ENCODE measurements at places on chromosomes 1 and 21.

DNA sequence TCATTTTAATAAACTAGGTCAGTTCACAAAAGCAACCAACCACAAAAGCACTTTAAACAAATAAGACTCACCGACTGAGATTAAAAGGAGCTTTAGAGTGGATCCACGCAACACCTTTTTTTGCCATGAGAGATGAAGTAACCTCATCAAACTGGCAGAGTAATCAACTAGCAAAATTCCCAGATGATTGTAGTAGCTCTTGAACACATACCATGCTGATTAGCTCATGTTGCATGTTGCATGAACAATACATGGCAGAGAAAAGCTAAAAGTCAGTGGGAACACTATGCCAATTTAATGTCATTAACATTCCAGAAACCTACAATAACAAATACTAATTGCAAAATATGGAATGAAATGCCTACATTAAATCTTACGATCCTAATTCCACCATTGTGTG is 4.1 kb downstream of the WARS2 start:
- no peak for DNase-seq

GRCh38 chr21:39220150-39220549 is 36.9 kb upstream of the PSMG1 start:
- no peak for DNase-seq

- no peak for DNase-seq
Observed at GRCh38 chr21:35658242-35658641, 402.1 kb downstream of the SETD4 start.

GRCh38 chr1:186534401-186534800 is 73.5 kb upstream of the PDC start:
- no peak for DNase-seq

- no peak for DNase-seq
Observed at GRCh38 chr21:29726044-29726443, 213.8 kb downstream of the GRIK1 start.

GRCh38 chr21:44269090-44269489 is 7.4 kb upstream of the DNMT3L start:
- DNase-seq, result no peak

- DNase-seq, result no peak
Observed at GRCh38 chr1:73903092-73903491, 294.9 kb downstream of the LRRIQ3 start.

DNA sequence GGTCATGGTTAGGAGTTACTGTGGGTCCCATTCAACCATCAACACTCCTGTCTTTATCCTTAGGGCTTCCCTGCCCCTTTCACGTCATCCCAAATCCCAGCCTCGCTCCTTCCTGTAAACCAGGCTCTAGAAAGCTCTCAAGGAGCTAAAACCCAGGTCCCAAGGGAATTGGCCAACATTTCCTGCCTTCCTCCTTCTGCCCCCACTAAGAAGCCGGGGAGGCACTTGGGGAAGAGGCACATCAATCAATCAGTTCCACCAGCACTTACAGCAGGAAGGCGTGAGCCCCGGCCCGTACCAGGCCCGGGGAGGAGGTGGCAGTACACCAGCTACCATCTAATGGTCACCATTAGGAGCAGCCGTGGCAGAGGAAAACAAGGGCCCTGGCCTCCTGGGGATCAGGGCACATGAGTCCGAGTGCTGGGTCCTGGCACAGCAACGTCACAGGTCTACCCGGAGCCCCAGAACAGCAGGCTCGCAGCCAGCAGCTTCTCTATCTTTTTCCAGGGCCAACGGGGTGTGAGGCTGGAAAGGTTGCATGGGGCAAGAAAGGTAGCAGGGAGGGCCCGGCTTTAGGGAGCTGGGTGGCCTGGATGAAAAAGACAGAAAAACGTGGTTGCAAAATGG is 108.6 kb downstream of the CASZ1 start:
- DNase-seq, result no peak

GRCh38 chr1:110538075-110538474 is 19.1 kb upstream of the KCNA10 start:
- DNase-seq, result no peak

DNA sequence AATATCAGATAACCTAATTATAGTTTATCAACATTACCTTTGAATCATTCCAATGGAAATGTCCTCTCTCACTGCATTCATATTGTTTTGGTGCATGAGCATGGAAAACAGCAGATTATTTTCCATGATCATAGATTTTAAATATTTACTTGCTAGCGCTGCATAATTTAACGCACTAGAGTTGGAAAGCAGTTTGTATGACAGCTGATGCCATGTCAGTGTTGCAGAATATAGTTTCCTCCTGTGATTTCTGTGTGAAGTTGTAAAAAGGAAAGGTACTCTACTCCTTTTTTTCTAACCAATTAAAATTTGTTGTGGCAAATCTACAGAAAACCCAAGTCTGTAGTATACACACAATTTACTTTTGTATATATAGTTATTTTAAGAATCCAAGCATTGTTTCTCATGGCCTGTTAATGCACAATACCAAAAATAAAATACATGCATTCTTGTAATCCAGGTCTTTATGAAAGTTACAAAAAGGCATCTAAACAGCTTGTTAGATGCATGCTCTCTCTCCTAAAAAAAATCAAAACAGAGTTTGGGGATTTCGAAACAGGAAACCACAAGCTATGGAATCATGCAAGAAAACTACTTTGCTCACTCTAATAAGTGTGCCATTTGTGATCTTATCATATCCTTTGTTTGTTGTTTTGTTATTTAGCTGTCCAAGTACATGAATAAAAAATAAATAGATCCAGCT is 1.9 kb upstream of the ATG4C start:
- DNase-seq, result no peak

DNA sequence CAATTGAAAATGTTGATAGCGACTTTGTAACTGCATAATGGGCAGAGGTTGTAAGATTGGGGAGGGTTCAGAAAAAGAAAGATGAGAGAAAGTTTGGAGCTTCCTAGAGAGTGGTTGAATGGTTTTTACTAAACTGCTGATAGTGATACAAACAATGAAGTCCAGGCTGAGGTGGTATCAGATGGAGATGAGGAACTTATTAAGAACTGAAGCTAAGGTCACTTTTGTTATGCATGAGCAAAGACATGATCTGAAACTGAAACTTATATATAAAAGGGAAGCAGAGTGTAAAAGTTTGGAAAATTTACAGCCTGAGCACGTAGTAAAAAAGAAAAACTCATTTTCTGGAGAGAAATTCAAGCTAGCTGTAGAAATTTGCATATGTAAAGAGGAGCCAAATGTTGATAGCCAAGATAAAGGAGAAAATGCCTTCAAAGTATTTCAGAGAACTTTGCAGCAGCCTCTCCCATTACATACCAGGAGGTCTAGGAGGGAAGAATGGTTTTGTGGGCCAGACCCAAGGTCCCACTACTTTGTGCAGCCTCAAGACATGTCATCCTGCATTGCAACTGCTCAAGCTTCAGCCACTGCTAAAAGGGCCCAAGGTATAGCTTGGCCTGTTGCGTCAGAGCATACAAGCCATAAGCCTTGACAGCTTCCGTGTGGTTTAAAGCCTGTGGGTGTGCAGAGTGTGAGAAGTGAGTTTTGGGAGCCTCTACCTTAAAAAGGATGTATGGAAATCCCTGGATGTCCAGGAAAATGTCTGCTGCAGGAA is 843.9 kb downstream of the AMY1C start:
- no peak for DNase-seq

DNA sequence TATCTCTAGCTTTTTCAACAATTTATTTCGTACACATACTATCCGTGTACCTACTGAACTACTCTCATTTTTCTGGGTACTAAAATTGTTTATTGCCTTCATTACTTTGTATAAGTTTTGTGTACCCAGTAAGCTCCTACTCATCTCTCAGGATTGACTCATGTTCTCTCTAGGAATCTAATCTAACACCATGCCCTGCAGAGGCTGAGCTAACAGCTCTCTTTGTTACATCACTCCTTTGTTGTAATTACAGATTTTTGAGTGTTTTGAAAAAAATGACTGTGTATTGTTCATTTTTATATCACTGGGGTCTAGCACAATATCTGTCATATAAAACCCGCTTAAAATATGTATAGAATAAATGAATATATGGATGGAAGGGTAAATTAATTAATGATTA is 167.1 kb downstream of the ATP6V1G3 start:
- no peak for DNase-seq

GRCh38 chr1:101312147-101312546 is 75.3 kb downstream of the S1PR1 start:
- no peak for DNase-seq

DNA sequence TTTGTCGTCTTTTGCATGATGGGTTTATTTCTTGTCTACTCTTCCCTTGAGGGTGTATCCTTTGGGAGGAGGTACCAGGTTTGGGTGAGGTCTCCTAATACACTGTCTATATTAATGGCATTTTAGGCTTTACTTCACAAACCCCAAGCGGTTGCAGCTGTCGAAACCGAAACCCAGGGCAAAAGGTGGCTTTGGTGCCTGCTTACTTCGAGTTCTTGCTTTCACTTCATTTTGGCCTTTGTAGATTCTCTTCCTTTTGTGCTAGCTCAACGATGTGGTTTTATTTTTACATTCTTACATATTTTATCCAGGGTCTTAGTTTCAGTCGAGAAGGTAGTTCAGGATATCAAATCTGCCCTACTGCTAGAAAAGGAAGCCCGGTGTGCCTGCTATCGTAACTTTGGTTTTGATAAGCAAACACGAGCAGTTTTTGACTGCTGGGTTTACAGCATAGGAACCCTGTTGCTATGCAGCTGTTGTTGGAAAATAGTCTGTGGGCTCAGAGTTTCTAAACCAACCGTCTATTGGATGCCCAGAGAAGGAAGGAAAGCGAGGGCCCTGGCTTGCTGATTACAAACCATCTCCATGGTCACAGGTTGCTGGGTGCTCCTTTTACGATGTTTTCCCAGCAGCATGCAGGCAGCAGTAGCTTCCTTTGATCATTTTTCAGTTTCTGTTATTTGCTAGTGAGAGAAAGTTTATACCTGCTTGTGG is 9.8 kb upstream of the TSPAN2 start:
- no peak for DNase-seq

DNA sequence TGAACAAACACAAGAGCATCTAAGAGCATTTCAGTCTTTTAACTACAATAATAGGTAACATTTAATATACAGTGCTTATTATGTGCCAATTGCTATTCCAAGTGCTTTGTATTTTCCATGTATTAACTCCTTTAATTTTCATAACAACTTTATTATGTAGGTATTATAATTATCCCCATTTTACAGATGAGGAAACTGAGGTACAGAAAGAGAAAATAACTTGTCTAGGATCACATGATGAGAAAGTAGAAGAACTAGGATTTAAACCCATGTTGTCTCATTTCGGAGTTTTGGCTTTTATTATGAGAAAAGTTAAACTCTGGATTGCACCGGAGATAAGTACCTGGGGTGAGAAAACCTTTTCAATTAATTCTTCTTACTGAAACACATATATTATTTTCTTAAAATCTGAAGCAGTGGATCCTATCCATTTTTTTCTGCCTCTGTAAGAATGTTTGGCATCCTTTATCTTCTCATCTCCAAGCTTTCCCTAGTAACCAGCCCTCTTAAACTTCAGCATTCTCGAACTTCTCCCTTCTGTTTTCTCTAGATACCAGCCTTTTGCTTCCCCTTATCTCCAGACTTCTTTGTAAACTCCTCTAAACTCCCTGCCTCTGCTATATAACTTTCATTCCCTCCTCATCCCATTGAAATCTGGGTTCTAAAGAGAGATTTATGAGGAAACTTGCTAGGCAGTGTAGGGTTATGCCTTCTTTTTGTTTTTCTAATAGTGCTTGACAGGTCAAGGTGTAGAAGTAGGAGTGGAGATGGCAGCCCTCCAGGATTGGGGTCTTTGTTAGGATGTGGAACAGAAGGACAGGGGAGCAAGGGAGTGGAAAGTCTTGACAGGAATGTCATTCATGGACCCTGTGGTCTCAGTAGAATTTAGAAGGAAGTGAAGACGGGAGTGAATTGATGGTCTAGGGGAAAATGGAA is 28.3 kb downstream of the POU2F1 start:
- peak; percentile 72 for DNase-seq

GRCh38 chr1:209051570-209051969 is 531.9 kb upstream of the CAMK1G start:
- no peak for DNase-seq

DNA sequence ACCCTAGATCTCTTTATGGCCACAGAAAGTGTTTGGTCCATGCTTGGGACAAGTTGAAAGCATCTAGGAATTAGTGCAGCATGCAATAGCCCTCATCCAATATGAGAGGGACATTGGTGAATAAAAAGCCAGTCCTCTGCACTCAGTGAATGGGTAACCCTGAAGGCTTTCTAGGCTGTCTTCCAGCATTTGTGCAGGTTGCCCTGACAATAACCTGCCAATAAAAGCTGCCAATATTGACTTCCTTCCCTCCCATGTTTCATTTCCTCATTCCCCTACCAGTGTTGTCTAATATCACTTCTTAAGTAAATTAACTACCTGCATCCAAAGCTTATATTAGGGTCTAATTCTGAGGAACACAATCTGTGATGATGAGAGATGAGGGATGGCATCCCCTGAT is 563.6 kb upstream of the NEGR1 start:
- DNase-seq, result no peak

DNA sequence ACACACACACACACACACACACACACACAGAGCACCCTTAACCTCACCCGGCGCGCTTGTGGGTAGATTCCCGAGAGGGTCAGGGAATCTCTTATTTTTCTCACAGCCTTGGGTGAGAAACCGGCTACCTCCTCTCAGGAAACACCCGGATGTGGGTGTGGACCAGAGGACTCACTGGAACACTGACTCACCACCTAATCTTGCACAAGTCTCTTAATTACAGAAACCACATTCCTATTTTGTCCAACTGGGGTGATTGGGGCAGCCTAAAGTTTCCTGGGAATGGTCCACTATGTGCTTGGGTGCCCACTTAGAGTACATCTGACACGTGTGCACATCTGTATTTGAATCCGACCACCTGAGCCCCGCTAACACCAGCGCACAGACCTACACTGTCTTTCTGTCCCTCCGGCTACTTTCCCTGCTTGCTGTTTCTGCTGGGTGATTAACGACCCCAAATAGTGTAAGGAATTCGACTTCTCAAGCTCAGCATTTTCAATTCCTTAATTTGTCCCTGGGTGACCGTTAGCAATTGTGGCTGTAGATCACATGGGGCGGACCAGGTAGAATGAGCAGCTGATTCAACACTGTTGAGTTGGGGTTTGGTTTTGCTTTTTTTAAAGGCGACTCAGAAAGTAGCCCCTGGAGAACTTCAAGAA is 14.0 kb upstream of the TBX15 start:
- no peak for DNase-seq

DNA sequence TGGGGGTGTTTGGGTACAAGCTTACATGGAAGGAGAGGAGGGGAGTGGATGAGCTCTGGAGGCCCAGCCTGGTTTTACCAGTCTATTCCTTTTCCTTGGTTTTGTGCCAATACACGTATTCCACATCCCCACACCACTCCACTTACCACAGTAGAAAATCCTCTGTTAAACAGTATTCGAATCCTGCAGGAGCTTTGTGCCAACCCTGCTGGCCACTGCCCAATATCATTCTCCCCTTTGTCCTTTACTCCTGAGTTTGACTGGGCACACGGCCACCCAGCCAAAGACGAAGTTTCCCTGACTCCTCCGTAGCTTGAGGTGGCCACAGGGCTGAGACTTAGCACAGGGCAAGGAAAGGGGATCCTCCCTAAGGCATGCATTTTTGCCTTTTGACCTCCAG is 61.6 kb downstream of the TMCO4 start:
- no peak for DNase-seq

All from CMK (cell line).